ENCODE measurements at places on chromosomes 6 and 20.

GRCh38 chr20:61749406-61750075 is 316.1 kb downstream of the TAF4 start:
- DNase-seq: no peak

DNA sequence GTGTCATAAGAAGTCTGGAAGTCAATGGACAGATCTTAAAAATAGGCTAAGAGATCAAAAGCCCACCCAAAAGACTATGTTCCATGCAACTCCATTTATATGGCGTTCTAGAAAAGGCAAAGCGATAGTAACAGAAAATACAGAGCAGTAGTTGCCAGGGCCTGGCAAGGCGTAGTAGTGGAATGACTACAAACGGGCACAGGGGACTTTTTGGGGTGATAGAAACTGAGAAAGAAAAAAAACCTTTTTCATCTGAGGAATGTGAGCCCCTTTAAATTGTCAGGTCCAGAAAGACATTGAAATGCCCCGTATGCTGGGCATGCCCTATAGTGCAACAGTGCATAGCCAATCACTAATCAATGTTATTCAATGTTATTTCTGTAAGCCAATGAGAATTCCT is 47.2 kb upstream of the FAM50B start:
- DNase-seq: no peak

DNA sequence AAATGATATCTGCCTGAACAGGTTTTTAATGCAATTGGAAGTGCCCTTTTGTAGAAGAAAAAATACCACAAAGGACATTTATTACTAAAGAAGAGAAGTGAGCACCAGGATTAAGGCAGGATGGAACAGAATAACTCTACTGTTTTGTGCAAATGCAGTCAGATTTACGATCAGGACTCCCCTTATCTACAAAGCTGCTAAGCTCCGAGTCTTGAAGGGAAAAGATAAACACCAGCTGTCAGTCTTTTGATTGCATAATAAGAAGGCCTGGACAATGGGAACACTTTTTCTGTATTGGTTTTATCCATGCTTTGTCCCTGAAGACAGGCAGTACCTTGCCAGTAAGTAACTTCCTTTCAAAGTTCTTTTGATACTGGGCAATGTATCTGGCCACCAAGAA is 797.9 kb upstream of the SLC35B3 start:
- no peak for DNase-seq

GRCh38 chr6:40037271-40037670 is 103.0 kb upstream of the MOCS1 start:
- DNase-seq: no peak

- DNase-seq: peak; percentile 51
Measured at GRCh38 chr6:163180874-163181541, 233.5 kb upstream of the QKI start.

DNA sequence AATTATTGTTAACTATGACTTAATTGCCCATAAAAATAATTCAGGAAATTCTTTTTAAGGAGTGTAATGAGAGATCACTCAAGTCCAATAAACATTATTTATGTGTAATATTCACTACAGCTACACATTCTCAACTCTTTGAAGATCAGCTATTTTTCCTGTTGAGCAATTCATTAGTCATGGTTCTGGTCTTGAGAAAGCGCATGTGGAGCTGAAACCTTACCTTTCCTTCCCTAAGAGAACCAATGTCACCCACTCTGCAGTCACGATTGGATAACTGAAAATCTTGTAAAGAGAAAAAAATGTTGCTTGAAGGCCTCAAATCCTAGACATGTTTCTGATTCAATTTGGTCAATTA is 736.9 kb upstream of the MARCKS start:
- DNase-seq: peak; percentile 99

- DNase-seq: no peak
Measured at GRCh38 chr6:16658348-16659034, 102.8 kb downstream of the ATXN1 start.

GRCh38 chr6:105769987-105770386 is 316.1 kb upstream of the PRDM1 start:
- peak; percentile 52 for DNase-seq

DNA sequence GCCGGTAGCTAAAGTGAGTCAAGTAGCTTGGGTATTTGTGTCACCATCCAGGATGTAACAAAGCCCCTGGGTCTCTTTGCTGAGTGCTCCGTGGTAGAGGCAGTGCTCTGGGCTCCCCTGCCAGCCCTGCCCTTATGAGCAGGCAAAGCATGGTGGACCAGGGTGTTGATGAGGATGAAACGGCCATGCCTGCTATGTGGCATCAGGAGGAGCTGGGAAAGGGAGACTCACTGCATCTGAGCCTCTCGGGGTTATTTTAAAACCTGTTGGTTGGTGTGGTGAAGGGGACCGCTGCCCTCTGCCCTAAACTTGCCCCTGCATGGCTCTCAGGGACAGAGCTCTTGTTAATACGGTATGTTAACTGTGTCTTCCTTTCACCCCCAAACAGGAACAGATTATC is 143.1 kb downstream of the DTNBP1 start:
- no peak for DNase-seq

GRCh38 chr6:5173810-5174209 is 86.9 kb downstream of the LYRM4 start:
- DNase-seq: no peak

- DNase-seq: peak; percentile 68
Measured at GRCh38 chr20:59247731-59248684, 52.4 kb upstream of the EDN3 start.

GRCh38 chr6:31091680-31092079 is 20.7 kb downstream of the C6orf15 start:
- DNase-seq: no peak
